NCI-H748 treated with DMSO at 0.1 percent for 48 hours (cell line): ENCODE measurements at places on chromosomes 1 and 21.

GRCh38 chr1:5727871-5728643 lies 264.2 kb downstream of the NPHP4 start:
- no peak for DNase-seq

DNA sequence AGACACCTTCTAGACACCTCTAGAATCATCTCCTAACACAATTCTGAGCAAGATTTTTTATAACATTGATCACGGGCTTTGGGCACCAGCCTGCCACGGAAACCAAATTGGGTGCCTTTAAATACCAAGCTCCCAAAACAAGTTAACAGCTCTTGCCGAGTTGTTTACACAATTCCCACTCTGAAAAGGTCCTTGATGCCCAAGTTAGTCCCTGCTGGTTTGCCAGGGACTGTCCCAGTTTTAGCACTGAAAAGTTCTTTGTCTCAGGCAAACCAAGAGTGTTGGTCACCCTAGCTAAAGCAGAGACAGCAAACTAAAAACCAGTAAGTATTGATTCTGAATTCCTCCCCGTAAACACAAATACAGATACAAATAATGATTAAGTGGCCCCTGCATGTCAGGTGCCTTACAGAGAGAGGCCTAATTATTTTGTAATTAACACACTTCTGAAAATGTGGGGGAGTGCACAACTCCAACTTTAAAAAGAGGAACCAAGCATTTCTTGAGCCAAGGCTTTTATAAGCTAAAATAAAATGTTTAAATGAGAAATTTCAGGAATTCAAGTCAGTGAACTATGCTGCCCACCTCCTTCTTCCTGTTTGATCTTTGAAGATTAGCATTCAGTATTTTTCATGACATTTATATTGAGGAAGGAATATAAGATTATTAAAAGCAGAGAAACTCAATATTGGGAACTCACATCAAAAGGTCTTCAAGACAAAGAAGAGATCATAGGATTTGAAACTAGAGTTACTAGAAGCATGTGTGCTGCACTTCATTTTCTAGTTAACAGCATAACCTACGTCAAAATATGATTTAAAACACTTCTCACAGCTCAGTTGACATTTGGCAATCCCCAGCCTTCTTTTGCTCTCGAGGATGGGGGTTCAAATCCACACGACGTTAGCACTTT lies 9.0 kb upstream of the UBE2U start:
- no peak for DNase-seq

GRCh38 chr1:194644528-194644927 lies 1458.1 kb upstream of the B3GALT2 start:
- DNase-seq, result no peak

GRCh38 chr1:94143809-94144176 lies 22.8 kb upstream of the ABCA4 start:
- DNase-seq, result peak; percentile 12

GRCh38 chr1:154773551-154773950 lies 96.5 kb downstream of the KCNN3 start:
- no peak for DNase-seq

- DNase-seq, result no peak
Observed at GRCh38 chr1:63859480-63860275, 85.9 kb downstream of the ROR1 start.

DNA sequence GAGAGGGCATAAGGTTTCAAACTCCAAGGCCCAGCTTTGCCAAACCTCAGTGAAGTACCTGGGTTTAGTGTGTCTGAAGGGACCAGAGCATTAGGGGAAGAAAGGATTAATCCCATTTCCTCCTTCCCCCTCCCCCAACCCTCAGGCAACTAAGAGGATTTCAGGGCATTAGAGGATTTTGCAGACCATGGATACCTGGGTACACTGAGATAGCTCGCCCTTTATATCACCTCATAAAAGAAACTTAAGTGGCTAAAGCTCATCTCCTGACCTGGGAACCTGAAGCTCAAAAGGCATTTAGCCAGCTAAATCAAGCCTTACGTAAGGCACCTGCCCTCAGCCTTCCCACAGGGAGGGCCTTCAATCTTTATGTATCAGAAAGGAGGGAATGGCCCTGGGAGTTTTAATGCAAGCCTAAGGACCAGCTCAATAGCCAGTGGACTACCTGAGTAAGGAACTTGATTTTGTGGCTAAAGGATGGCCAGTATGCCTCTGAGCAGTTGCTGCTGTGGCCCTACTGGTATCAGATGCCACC lies 26.4 kb upstream of the SMYD3 start:
- DNase-seq, result no peak

DNA sequence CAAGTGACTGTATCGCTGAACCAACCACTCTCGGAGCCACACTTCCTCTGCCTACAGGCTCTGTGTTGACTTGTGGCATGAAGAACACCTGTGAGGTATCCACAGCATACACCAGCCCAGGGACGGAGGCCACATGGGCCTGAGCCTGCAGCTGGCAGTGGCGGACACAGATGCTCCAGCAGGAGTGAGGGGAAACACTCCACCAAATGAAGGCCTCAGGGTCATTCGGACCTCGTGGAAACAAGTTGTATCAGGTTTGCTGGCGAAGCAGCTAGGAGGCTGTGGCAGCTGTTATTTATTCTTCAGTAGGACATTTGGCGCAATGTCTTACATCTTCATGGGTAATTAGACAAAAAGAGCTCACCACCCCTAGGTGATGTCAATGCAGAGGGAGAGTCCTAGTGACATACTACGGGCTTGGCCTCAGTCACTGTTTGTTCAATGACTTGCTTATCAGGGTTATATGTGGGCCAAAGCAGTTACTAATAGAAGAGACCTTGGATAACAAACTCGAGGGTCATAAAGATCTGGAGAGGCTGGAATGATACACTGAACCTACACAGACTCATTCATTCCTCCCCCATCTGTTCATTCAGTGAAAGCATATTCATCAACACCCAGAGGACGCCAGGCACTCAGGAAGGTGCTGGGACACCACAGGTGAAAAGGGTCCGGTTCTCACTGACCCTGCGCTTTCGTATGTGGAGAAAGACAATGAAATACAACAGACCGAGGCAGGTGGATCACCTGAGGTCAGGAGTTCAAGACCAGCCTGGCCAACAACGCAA lies 11.6 kb upstream of the ETS2 start:
- DNase-seq, result no peak

DNA sequence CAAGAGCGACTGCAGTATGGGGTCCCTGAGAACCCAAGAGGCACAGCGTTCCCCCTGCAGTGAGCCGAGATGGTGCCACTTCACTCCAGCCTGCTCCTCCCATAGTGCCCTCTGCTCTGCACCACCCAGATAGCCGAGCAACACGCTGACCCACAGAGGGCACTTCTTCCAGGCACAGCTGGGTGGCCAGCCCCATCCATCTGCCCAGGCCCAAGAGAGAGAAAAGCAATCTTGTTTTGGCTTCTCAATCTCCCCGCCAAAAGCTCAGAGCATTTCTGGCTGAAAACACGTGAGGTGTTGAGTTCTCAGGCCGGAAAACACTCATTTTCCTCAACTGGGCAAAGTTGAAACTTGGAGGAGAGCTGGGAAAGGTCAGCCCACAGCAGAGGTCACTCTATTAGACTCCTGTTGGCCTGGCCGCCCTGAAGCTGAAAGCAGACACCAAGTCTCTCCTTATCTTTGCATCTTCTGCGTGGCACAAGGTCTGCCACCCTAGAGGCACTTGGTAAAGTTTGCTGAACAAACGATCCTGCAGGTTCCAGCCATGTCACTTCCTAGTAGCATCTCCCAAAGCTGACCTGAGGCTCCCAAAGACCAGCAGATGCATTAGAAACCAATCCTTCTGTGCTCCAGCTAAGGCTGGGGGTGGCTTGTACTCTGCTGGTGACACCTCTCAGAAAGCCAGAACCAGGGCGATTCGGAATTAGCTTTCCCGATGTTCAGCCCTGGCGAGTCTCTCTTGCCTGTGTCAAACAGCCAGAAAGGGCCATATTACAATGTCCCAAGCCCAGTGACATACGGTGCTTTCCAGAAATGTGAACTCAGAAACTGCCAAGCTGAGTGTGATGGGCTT lies 10.9 kb downstream of the CAPN9 start:
- no peak for DNase-seq

GRCh38 chr21:25485914-25486313 lies 121.4 kb downstream of the MRPL39 start:
- no peak for DNase-seq

DNA sequence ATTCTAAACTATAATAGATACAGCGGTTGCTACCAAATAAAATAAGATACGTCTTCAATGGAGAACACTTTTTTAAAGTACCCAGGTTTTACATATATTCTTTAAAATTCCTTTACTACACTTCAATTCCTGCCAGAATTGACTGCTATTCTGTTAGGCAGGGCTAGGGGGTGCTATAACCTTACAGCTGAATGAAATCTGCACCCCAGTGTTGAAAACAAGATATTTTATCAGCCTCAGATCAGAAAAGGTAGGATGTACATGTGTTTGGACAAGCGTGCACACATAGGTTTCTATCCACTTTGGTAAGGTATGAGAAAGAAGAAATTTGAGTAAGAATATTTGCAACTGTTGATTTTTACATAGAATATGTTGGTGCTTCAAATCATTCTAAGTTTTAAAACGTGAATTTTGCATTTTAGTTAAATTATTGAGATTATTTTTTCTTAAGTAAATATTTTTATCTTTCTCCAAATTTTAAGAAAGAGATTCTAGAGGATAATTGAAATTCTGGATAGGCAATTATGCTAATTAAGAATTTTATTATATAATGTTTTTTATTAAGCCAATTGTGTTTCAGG lies 490.8 kb upstream of the ADGRL4 start:
- DNase-seq, result peak; percentile 78

DNA sequence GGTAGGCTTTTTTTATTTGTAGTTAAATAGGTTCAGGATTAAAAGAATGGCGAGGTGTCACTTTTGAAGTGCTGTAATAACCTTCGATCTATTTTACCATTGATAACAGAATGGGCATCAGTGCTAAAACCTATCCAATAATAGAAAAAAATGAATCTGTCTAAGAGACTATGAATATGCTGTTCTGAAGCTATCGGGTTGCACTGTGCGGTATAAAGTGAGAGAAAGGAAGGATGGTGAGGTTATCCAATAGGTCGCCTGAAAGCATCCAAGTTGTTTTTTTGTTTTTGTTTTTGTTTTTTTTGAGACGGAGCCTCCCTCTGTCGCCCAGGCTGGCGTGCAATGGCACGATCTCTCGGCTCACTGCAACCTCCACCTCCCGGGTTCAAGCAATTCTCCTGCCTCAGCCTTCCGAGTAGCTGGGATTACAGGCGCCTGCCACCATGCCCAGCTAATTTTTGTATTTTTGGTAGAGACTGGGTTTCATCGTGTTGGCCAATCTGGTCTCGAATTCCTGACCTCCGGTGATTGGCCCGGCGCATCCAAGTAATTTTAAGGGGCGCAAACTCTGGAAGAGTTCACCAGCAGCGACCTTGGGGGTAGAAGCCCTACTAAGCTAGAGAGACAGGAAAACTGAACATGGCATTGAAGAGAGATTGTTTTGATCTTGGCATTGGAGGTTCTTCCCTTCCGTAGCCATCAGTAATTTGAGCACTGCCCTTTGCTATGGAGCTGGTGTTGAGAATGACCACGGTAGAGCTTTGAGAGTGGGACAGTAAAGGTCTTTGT lies 8.7 kb upstream of the MDM4 start:
- DNase-seq, result no peak

DNA sequence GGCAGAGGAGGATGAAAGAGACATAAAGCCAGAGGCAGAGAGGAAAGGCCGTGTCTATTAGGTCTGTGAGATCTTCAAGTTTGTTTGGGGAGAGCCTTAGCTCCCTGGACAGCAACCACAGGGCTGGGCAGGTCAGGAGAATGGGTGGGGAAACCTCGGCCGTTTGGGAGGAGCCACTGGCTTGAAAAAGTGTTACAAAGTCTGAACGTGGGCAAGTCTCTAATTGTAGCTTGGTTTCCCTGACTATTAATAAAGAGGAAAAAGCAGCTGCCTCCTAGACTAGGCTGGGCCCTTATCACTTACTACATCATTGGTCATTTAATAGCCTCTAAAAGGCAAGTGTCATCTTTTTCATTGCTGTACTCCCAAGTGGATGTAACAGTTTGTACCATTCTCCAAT lies at the start of gene CCDC17:
CCDC17 (minus strand) TSS at position 83 of the 400 bp plus-strand sequence. CDS start 145 bp downstream, outside the sequence.
- DNase-seq, result no peak

- DNase-seq, result no peak
Observed at GRCh38 chr1:157233131-157233530, 94.9 kb upstream of the ETV3 start.

- no peak for DNase-seq
Observed at GRCh38 chr1:34684266-34684665, 70.6 kb upstream of the GJB5 start.

- no peak for DNase-seq
Observed at GRCh38 chr1:15848143-15848928, 829 bp downstream of the SPEN start.

GRCh38 chr1:36124404-36125128 lies 456 bp downstream of the COL8A2 start:
- DNase-seq, result no peak

DNA sequence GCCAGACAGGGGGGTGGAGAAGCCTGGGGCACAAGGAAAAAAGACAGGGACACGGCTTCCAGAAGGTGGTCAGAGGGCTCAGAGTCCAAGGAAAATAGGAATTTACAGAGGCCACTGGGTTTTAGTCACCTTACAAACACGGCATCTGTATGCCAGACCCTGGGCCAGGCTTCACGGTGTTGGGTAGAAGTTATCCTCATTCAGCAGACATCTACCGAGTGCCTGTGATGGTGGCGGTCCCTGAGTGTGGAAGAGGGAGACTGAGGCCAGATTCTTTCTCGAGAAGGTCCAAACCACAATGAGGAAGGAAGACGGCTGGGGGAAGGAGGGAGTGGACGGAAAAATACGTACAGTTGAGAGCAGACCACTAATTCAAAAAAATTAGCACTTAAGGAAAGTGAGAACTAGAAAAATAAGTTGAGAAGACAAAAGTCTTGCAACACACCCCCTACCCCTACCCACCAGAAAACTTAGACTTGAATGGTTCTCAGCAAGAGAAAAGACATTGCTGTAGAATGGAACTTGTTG lies 864 bp upstream of the BTG2 start:
- no peak for DNase-seq

DNA sequence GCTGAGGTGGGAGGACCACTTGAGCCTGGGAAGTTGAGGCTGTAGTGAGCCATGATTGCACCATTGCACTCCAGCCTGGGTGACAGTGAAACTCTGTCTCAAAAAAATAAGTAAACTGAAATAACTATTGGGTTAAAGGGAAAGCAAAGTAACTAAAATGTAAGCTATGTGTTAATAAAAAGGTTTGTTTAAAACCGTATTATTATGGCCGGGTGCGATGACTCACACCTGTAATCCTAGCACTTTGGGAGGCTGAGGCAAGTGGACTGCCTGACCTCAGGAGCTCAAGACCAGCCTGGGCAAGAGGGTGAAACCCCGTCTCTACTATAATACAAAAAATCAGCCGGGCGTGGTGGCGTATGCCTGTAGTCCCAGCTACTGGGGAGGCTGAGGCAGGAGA lies 27.0 kb downstream of the NVL start:
- DNase-seq, result no peak

DNA sequence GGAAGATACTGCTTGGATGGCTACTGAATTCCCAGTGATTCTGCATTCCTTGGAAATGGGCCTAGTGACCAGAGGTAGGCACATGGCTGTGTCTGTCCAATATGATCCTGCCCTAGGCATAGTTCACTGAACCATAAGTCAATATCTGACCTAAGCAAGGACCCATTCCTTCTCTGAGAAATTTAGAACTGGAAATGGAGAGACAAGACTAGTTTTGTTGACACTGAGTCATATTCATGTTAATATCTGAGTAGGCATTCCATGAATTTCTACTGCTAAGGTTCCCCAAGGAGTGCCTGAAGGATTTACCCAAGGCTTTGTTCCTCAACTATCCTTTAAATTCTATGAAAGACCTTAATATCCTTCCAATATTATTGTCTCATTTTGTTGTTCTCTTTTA lies 329.8 kb upstream of the BEND5 start:
- DNase-seq, result no peak

- no peak for DNase-seq
Observed at GRCh38 chr1:20479840-20480239, 6.2 kb downstream of the CAMK2N1 start.
